ENCODE measurements at places on chromosomes 12 and 14.
A peak's percentile ranks its signal among the peaks of the same experiment; 100 is the strongest.

- no peak for DNase-seq
Observed at GRCh38 chr14:88553886-88554456, 836 bp downstream of the PTPN21 start.

GRCh38 chr12:77847060-77847541 is 16.4 kb downstream of the NAV3 start:
- no peak for DNase-seq

GRCh38 chr14:24430143-24430681 is 458 bp downstream of the KHNYN start:
- peak; percentile 86 for DNase-seq

- no peak for DNase-seq
Observed at GRCh38 chr14:92317511-92317910, 5.5 kb upstream of the SLC24A4 start.

- DNase-seq: peak; percentile 64
Observed at GRCh38 chr14:91996948-91997371, 42.9 kb downstream of the TRIP11 start.

GRCh38 chr14:26984311-26985177 is 386.7 kb upstream of the NOVA1 start:
- DNase-seq: no peak

- no peak for DNase-seq
Observed at GRCh38 chr14:45135156-45135555, 574 bp upstream of the FANCM start.

GRCh38 chr12:123104809-123105208 is 46.1 kb downstream of the PITPNM2 start:
- DNase-seq: no peak

GRCh38 chr12:116808113-116809105 is 70.3 kb downstream of the RNFT2 start:
- no peak for DNase-seq

GRCh38 chr14:51880835-51881580 is 20.6 kb downstream of the GNG2 start:
- DNase-seq: no peak

DNA sequence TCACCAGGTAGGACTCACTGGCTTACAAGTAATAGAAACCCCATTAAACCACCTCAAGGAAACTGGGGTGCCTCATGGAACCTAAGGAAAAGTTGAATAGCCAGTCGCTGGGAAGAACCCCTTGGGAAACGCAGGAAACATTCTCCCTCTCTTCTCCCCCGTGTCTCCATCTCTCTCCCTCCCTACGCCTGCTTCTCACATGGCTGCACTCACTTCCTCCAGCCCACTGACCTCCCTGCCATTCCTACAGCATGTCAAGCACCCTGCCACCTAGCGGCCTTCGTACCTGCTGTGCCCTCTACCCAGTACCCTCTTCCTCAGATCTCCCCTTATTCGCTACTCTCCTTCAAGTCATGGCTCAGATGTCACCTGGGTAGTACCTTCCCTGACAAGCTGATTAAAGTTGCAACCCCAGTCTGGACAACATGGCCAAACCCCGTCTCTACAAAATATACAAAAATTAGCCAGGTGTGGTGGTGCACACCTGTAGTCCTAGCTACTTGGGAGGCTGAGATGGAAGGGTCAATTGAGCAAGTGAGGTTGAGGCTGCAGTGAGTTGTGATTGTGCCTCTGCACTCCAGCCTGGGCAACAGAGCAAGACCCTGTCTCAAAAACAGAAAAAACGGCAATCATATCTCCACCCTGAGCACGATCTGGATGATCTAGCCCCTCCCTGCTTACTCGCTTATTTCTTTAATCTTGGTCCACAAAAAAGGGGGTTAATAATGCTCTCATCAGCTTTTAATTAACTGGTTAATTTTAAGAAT is 6.4 kb upstream of the DTX1 start:
- DNase-seq: no peak

DNA sequence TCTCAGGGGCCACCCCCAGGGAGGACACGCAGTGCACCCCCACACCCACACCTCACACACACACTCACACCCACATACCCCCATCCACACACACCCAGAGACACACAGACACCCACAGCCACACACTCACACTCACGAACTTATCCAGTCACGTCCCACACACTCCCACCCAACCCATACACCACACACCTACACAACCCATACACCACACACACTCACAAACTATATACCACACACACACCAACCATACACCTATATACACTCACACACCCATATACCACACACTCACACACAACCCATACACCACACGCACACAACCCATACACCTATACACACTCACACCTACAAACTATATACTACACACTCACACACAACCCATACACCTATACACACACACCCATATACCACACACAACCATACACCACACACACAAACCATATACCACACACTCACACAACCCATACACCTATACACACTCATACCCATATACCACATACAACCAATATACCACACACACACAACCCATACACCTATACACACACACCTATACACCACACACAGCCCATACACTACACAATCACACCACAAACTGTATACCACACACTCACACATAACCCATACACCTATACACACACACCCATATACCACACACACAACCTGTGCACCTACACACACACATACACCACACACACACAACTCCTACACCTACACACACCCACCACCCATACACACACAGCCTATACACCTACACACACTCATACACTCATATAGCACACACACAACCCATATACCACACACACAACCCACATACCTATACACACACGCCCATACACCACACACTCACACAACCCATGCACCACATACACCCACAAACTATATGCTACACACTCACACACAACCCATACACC is 42.7 kb downstream of the TMEM121 start:
- no peak for DNase-seq

DNA sequence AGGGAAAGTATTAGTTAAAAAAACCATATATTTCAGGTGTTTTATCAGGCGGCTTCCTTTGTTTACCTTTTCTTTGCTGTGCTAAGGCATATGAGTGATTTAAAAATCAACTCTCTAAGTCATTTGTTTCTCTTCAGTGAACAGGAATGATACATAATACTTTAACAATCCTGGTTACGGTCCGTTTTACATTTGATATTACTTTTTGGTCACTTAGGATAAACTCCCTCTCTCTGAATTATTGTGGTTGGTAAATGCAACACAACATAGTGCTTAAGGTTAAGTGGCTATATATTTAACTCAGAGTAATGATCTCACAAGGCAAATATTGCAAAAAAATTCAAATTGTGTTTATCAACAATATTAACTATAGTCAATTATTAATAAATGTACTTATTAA is 32.7 kb upstream of the AKAP6 start:
- DNase-seq: no peak

DNA sequence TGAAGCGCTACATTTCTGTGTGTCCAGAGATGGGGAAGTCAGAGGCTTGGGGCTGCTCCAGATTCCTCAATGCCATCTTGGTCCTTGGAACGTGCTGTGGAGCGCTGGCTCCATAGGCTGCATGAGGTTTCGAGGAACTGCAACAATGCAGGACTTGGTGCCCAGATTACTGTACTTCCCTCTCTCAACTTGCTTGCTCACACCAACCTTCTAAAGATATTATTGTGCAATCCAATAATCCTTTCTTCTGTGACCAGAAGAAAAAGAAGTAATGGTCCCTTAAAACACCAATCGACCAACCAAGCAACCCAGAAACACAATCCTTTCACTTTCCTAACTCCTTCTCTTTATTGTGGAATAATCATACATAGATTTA is 3.7 kb downstream of the PRICKLE1 start:
- DNase-seq: no peak

DNA sequence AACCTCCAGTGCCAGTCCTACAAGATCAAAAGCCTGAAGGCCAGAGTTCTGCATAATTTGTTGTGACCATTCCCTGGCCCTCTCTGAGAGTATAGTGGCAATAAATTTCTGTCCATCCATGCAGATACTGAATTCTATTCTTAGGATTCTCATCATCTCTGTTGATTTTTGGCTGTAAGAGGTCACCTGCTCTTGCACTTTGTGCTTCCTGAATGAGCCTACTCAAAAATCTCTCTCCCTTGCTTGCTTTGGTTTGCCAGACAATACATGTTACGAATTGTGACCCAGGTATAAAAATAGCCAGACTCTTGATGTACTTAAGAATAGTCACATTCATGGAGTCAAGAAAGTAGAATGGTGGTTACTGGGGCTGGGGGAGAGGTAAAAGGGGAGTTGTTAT is 16.7 kb downstream of the ZNF664 start:
- DNase-seq: no peak

DNA sequence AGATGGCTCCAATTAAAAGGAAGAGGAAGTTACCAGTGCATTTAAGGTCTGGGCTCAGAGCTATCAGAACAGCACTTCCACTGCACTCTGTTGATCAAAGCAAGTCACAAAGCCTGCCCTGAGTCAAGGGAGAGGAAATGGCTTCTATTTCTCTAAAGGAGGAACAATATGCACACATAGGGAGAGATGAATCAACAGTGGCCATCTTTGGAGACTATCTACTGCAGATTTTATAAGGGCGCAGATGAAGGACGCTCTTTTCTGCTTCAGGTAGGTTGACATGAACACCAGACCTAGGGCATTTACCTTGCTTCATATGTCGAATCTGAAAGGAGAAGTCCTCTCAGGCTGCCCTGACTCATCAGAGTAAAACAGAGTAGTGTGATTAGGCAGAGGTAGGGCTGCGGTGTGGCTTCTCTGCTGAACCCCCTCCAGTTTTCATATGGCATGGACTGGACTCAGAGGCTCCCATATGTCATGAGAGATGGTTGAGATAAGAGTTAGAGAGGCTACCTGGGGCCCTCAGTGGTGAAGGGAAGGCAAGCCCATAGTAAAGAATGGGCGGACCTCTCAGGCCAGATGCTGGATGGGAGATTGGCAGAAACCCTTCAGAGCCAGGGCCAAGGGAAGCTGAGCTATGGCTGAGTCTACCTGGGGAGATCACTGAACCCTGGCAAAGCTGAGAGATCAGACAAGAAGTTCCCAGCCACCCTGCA is 84.4 kb downstream of the ARF6 start:
- no peak for DNase-seq

- DNase-seq: no peak
Observed at GRCh38 chr14:61623927-61624326, 71.4 kb upstream of the HIF1A start.

DNA sequence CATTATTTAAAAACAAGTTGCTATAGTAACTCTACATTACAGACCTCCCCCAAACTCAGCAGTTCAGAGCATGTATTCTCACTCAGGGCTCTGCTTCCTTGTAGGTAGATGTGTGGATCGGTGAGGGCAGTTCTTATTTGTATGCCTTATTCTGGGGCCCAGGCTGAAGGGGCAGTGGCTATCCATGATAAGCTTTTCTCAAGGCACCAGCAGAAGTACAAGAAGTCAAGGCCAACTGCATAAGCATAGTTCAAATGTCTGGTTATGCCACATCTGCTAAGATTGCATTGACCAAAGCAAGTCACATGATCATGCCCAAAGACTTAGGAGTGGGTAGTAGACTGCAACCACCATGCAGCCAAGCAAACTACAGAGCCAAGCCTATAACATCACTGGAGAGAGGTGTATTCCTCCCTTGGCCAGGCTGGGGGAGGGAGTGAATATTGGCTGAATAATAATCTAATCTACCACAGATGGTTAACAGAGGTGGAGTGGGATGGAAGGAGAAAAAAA is 4.6 kb downstream of the PSEN1 start:
- no peak for DNase-seq

DNA sequence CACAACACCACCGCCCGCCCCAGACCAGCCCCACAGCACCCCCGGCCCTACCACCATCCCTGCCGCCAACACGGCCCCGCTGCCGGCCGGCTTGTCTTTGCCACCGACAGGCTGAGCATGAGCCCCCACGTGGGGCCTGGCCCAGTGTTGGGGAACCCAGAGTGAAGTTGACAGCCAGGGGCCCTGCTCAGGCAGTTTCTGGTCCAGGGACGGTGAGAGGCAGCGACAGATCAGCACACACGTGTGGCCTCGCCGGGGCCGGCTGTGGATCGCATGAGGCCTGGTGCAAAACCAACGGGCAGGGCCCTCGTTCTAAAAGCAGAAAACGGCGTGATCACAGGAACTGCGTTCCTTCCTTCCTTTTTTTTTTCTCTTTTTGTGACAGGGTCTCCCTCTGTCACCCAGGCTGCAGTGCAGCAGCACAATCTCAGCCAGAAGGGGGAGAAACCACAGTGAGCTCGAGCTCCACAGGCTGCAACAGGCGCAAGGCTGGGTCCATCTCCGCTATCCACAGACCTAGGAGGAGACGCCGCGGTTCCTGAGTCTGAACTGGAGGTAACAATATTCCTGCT is 50.5 kb upstream of the FBRSL1 start:
- no peak for DNase-seq

DNA sequence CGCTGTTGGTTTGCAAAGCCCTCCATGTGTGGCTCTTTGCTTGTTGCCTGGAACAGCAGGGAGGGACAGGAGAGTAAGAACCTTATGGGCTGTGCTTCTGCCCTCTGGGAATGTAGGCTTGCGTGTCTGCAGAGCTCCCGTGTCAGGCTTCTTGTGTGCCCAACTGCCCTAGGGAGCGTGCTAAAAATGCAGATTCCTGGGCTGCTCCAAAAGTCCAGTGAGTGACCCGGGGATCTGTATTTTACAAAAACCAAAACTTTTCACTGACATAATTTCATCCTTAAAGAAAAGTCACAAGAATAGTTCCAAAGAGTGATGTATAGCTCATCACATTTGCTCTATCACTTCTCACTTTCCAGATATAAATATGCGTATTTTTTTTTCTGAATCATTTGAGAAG is 34.8 kb upstream of the CCDC63 start:
- DNase-seq: no peak

- no peak for DNase-seq
Observed at GRCh38 chr12:5072311-5072710, 28.6 kb downstream of the KCNA5 start.

DNA sequence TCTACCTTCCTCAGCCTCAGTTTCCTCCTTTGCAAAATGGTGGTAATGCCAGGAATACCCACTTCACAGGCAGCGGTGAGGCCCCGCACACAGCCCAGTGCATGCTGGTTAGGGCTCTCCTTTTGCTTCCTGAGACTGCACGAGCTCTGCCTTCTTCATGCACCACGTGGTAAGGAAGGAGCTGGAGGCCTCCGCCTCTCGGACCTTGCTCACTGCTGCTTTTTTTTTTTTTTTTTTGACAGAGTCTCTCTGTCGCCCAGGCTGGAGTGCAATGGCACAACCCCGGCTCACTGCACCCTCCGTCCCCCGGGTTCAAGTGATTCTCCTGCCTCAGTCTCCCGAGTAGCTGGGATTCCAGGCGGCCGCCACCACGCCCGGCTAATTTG is 18.1 kb downstream of the TAMALIN start:
- peak; percentile 26 for DNase-seq

- DNase-seq: no peak
Observed at GRCh38 chr12:52473768-52474167, at the start of gene KRT6C. KRT6C (minus strand) TSS chr12:52473805; CDS start chr12:52473737, 68 bp downstream.

DNA sequence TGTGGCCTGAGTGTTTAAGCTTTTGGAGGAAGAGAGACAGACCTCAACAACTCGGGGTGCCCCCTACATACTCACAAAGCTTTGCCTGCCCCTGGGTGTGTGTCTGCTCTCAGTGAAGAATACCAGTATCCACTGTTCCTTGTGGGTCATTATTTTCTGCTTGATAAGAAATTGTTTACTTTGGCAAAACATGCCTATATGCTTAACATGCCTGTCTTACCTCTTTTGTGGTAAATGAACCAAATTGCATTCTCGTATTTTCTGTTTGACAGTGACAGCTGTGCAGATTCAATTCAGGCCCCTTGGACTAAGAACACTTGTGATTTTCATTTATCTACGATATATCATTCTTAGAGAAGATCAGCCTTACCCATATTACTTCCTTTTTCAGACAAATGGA is 50.6 kb upstream of the REP15 start:
- DNase-seq: no peak

- DNase-seq: peak; percentile 21
Observed at GRCh38 chr14:65958664-65959562, 527.3 kb upstream of the CCDC196 start.

Measured in hematopoietic multipotent progenitor cell treated with erythropoietin and hydrocortisone succinate and interleukin-3 and kit ligand, for 17 days (in vitro differentiated cells).